ENCODE measurements at places on chromosomes 6 and 20.

DNA sequence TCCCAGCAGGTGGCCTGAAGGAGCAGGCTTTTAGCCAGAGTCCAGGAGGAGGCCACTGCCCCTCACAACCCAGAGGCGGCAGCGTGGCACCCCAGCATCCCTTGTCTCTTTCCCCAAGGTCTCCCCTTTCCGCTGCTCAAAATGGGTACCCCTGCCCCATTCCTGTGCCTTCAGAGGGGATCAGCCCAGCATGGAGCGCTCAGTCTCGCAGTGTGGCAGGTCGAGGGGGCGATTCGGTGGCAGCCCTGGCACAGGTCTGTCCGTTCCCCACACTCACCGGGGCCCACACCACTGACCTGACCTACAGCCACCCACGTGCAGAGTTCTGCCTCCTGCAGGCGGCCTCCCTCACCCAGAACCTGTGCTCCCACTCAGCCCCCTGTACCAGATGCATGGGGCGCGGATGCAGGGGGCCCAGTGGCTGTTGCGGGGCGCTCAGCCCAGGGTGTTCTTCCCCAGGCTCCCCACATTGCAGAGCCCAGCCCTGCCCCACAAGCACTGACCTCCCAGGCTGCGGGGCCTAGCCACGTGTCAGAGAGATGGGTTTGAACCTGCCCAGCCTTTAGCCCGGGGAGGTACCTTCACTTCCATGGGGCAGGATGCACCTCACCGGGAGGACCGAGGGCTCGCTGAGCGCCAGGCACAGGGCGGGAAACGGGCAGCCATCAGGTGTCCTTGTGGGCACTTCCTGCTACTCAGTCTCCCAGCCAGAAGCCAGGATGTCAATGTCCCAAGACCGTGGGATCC, 41.8 kb downstream of the DSTN start:
- DNase-seq, result no peak

GRCh38 chr6:121578216-121578615, 142.8 kb downstream of the GJA1 start:
- DNase-seq, result no peak

- DNase-seq, result peak; percentile 35
These were observed 2.5 kb downstream of the RPL10A start for GRCh38 chr6:35470663-35471120.

- no peak for DNase-seq
These were observed 938.1 kb upstream of the EPHA7 start for GRCh38 chr6:94357381-94357980.

Measured in stimulated activated CD4-positive, alpha-beta T cell treated with anti-CD3 and anti-CD28 coated beads, Interleukin-15, amount 100 ng/mL, for 24 hours (primary cell).